ENCODE measurements at places on chromosomes 4 and X. TPM values are rescaled to one million over a fixed set of nuclear protein-coding genes. Genes with fewer than 3 reads are reported as not detected.

- DNase-seq = no peak
These were observed 62.2 kb downstream of the ANXA3 start for GRCh38 chr4:78613522-78614321.

GRCh38 chr4:76898949-76899645 lies 1.2 kb upstream of the SOWAHB start:
- DNase-seq = no peak

GRCh38 chr4:52611030-52611555 lies 48.0 kb downstream of the USP46 start:
- DNase-seq = no peak

RAI2 gene
- 11.8 TPM for polyA plus RNA-seq

- DNase-seq = no peak
These were observed 735.8 kb downstream of the RPA4 start for GRCh38 chrX:97619499-97619898.

DNA sequence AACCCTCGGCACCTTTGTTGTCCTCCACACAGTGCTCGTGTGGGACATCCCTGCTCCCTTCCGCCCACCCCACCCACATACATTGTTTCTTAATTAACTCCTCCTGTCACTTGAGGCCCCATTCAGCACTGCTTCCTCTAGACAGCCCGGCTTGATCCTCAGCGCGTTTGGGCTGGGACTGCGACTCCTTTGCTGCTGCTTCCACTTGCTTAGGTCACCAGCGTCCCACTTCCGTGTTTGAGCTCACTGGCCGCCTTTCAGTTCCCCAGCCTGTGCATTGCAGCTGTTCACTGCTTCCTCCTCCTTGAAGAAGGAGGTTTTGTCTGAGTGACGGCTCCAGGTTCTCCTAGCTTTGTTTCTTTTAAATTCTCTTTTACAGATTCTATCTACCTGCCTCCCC lies 16.1 kb downstream of the RNF4 start:
- DNase-seq = no peak

GRCh38 chrX:773292-774025 lies 142.9 kb downstream of the SHOX start:
- no peak for DNase-seq

SHISA3 gene
- polyA plus RNA-seq = 106 TPM

- DNase-seq = no peak
These were observed 697 bp downstream of the CEP135 start for GRCh38 chr4:55949482-55949802.

FGG gene
- not detected for polyA plus RNA-seq

GLRA2 gene
- polyA plus RNA-seq = 0.19 TPM

DNA sequence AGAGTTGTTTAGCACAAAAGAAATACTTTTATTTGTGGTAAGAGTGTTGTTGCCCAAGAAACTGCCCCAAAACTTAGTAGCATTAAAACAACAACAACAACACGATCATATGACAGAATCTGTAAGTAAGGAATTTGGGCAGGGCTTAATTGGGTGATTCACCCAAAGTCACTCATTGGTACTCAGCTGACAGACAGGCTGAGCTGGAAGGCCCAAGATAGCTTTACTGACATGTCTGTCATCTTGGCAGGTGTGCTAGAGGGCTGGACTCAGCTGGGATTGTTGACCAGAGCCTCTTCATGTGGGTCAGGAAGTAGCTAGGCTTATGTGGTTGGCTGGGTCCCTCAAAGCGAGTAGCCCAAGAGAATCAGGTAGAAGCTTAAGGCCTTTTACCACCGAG lies 52.3 kb downstream of the KIAA0232 start:
- DNase-seq = no peak

DNA sequence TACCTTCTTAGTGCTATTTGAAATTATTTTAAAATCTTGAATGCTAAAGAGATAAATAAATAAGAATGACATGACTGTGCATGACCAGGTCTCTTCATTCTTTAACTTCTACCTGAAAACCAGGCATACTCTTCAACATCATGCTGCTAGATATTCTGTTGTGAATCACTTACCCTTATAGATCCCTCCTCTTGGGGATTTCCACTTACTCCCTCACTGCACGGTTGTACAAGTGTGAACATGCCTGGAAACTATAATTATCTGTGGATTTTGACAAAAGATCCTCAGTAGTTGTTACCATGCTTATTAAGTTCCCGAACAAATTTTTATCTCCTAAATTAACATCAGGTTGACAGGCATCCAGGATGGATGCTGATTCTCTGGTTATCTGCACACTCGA lies 54.3 kb downstream of the ADGRL3 start:
- DNase-seq = no peak

DNA sequence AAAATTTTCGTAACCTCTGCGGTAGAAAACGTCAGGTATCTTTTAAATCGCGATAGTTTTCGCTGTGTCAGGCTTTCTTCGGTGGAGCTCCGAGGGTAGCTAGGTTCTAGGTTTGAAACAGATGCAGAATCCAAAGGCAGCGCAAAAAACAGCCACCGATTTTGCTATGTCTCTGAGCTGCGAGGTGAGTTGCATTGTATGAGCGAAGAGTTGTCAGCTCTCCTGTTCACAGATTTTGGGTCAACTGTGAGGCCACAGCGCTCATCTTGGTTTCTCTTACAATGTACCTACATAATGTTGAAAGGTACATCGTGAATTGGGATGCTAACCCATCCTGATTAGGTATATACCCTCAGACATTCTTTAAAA lies 486 bp downstream of the CLCN3 start:
- DNase-seq = no peak

DNA sequence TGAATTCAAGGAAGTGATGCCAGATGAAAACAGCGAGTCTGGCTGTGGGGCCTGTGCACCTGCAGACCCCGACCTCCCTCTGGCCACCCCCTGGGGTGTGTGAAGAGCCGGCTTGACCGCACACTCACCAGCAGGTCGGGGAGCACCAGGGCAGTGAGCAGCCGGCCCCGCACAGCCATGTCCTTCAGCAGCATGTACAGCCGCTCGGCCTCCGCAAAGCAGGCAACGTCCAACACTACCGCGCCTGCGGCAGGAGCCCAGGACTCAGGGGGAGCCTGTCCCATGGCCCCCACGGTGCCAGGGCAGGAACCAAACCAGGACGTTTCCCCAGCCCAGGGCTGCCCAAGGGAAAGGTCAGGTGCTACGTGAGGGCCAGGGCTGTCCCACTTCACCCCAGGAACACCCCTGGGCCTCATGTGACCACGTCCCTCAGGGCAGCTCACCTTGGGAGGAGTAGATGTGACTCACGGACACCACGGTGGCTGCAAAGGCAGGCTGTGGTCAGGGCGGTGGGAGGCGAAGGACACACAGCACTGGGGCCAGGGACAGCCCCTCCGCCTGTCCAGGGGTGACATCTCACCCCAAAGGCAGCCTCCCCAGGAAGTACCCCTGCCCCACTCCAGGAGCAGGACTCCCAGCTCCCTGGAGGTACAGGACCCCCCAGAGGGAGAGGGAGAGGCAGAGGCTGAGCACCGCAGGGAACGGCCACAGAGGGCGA lies 8.2 kb downstream of the DGKQ start:
- no peak for DNase-seq

DNA sequence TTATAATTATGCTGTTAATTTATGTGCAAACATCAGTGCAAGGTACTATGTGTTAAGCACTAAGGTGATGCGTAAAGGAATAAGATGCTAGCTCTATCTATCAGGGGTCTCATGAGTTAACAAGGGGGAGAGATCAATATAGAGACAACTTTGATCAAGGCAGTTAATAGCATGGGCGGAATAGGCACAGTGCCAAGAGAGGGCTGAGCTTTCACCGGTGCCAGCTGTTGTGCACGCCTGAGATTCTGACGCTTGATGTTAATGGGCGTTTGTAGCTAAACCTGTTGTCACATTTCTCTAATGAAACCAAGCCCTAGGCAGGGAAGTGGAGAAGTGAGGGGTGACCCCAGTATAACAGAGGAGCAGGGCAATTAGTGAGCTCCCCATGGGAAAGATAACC lies 86.0 kb upstream of the NMU start:
- no peak for DNase-seq

DNA sequence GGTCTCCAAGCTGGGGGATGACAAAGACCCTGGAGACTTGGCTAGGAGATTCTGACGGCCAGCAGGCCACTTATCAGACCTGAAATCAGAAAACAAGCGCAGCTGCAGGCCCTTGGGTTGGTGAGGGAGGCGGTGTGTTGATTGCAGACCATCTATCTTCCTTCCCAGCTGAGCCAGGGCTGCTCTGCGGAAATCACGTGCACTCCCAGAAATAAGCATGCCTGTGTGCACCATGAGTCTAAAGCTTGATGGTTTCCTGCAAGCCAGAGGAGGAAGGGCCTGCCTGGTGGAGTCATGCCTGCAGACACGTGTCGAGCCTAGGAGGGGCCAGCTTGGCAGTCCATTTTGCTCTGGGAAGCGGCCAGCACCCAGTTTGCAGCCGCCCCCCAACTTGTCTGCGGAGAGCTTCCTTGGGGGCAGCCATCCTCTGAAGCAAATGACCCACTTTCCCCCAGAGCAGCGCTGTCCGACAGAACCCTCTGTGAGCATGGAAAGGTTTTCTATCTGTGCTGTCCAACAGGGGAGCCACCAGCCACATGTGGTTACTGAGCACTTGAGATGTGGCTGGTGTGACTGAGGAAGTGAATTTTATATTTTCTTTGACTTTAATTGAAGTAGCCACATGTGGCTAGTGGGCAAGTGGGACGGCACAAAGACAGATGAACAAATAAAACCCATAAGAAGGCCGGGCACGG lies 175.7 kb upstream of the BCOR start:
- no peak for DNase-seq

- no peak for DNase-seq
These were observed 5.6 kb upstream of the DLG3 start for GRCh38 chrX:70439016-70439415.

DNA sequence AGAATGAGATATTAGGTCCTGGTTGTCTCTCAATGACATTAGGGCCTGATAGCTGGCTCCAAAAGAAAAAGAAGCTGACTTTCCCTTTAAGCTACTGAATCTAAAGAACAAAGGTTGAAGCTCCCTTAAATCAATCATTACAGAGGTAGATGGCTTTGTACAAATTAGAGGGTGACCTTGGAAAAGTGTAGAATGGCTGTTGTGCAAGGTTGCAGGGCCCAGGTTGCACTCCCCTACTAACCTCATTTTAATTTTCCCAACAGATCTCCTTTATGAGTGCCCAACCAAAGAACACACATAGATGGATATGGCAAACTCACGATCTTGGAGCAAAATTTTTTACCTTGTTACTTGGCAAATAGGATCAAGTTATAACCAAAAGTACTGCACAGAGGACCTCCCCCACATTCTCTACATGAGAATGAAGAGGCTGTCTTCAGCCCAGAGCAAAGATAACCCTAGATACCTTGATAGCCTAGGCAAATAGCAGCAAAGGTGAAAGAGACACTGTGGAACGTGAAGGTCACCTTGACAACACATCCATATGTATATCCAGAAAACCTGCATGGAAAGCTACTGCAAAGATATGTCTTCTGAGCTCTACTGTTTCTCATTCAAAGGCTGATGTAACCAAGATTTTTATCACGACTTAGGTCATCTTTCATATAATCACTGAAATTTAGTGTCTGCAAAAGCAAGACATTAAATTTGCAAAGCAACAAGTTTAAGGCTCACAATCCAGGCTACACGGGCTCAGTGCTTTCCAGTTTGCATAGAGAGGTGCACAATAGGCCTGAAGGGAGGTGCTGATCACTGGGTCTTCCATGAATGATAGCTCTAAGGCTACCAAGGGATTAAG lies 23.0 kb downstream of the KLB start:
- no peak for DNase-seq

- peak; percentile 83 for DNase-seq
These were observed 30.1 kb upstream of the SCOC start for GRCh38 chr4:140343303-140343702.

- DNase-seq = no peak
These were observed 12.1 kb upstream of the SLAIN2 start for GRCh38 chr4:48329193-48329592.

GRCh38 chr4:76558396-76559235 lies 123.6 kb downstream of the SHROOM3 start:
- no peak for DNase-seq
